ENCODE measurements at places on chromosomes 13 and 19.

DNA sequence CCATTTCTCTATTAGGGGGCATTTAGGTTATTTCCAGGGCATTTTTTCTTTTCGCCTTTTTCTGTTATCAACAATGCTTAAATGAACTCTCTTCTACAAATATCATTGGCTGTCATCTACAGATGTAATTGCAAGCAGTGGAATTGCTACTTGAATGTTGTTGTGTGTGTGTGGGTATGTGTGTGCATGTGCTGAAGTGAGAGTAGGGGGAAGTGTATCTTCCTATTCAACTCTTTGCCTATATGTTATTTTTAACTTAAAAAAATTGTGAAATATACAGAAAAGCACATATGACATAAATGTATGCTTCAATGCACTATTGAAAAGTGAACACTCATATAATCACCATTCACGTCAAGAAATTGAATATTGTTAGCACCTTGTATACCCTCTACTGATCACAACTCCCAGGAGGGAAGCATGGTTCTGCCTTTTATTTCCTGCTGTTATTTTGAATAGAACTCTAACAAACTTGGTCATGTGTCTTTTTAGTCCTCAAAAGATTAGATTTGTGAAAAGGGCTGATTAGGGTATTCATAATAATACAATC is 24.7 kb downstream of the WDFY2 start:
- no peak for DNase-seq

GRCh38 chr13:111872475-111873150 is 194.3 kb upstream of the SOX1 start:
- DNase-seq: no peak

DNA sequence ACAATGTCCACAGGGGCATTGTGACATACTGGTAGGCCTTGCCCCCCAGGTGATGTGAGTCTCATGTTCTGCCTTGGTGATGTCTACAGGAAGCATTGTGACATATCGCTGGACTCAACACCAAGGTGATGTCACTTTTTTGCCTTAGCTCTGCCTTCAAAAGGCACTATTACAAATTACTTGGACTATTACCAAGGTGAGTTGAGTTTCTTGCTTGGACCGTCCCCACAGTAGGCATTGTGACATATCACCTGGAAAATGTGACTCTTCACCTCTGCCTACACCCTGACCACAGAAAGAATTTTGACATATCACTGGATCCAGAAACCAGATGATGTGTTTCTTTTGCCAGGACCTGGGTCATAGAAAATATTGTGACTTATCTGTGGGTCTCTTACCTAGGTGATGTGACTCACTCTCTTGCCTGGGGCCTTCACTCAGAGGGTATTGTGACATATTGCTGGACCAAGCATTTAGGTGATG is 60.6 kb upstream of the ZNF724 start:
- no peak for DNase-seq

DNA sequence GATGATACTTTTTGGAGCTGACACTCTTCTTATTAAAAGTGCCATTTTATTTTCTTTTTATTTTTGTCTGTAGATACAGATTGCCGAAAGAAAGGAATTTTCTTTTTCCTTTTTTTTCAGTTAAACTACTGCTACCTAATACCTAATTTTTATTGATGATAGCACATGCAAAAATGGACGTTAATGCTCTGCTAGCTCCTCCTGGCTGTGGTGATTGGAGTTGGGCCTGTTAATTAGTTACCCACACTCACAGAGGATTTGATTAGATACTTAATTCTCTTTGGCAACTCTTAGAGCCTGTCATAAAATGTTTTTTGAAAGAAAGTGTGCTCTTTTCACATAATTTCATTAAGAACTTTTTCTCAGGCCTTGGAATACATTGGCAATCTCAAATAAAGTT is 366.8 kb downstream of the DCT start:
- no peak for DNase-seq

GRCh38 chr19:17061205-17061604 is 14.0 kb downstream of the HAUS8 start:
- DNase-seq: no peak

- DNase-seq: no peak
Measured at GRCh38 chr19:1133471-1133929, 29.7 kb downstream of the GPX4 start.

GRCh38 chr13:106296723-106297122 is 238.7 kb downstream of the EFNB2 start:
- no peak for DNase-seq

Measured in fibroblast of the conjunctiva (primary cell).